Activated CD8-positive, alpha-beta memory T cell treated with anti-CD3 and anti-CD28 coated beads for 1 hour (primary cell): ENCODE measurements at places on chromosomes 4 and X.

GRCh38 chr4:167233685-167234315 is 494 bp downstream of the SPOCK3 start:
- DNase-seq, result no peak

GRCh38 chr4:15352524-15352923 is 75.3 kb upstream of the C1QTNF7 start:
- no peak for DNase-seq

DNA sequence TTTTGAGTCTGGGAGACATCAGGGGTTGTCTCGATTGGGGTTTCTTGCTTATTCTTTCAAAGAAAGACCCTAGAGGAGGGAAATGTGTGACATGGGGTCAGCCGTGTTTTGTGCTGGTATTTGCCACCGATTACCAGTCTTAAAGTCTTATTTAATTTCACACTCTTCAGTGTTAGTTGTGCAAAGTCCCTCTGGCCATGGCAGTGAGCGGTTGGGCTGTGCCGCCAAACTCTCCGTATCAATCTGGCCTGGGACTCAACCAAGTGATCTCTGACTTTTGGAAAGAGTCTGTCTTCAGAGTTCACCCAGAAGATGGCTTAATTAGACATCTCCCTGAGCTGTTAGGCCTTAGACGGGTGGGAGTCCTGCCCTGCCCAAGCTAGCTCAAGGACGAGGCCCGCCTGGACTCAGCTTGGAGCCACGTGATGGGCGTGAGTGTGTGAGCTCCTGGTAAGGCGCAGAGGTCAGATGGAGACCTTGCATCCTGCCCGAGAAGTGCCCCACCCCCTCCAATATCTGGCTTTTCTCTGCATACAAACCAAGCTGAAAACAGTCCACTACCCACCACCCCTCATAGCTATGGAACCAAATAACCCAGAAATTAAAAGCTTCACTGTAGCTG is 3.8 kb upstream of the PITX2 start:
- no peak for DNase-seq

DNA sequence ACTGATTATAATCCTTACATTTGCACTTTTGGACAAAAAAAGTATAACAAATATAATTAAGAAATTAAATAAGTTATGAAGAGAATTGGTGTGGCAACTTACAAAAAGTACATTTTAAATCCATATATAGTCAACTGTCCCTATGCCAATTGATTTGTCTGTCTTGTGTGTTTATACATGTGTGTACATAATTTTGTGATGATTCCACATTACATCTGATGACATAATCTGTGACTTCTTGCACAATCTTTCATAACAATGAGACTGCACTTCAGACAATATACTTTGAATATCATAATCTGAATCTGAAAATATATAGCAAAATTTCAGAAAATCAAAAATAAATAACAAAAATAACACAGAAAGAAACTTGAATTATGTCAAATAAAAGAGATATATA is 953.4 kb downstream of the FAT4 start:
- no peak for DNase-seq

GRCh38 chr4:83212041-83212851 is 72.4 kb downstream of the COQ2 start:
- peak; percentile 11 for DNase-seq

- DNase-seq, result no peak
These were observed 6.0 kb downstream of the CXCL2 start for GRCh38 chr4:74092957-74093356.
